ENCODE measurements at places on chromosomes 4 and X. TPM values are rescaled to one million over a fixed set of nuclear protein-coding genes. Genes with fewer than 3 reads are reported as not detected.

DNA sequence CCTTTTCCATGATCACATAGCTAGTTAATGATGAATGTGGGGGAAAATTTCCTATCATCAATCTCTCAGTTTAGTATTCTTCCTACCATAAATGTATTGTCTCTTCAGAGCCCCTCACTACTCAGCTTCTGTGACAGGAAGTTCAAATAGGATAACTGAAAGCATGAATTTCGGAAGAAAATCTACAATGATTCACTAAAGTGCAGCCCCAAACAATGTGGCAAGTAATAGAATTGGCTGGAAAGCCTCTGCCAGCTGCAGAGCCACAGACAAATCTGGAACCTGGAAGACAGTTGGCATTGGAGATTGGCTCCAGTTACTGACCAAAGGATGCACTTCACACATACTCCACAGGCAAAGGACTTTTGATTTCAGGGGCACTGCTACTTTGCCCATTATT, 35.2 kb downstream of the EGF start:
- no peak for DNase-seq

- no peak for DNase-seq
Observed at GRCh38 chrX:84909151-84909550, 94.5 kb upstream of the APOOL start.

GRCh38 chr4:77001907-77002306, 52.4 kb downstream of the SEPTIN11 start:
- DNase-seq: peak; percentile 26

Gene SLC10A7
- 19.6 TPM for total RNA-seq

Gene TMSB15A
- 9.3 TPM for total RNA-seq

GRCh38 chr4:153555730-153556434, 89.7 kb downstream of the TMEM131L start:
- DNase-seq: peak; percentile 50

DNA sequence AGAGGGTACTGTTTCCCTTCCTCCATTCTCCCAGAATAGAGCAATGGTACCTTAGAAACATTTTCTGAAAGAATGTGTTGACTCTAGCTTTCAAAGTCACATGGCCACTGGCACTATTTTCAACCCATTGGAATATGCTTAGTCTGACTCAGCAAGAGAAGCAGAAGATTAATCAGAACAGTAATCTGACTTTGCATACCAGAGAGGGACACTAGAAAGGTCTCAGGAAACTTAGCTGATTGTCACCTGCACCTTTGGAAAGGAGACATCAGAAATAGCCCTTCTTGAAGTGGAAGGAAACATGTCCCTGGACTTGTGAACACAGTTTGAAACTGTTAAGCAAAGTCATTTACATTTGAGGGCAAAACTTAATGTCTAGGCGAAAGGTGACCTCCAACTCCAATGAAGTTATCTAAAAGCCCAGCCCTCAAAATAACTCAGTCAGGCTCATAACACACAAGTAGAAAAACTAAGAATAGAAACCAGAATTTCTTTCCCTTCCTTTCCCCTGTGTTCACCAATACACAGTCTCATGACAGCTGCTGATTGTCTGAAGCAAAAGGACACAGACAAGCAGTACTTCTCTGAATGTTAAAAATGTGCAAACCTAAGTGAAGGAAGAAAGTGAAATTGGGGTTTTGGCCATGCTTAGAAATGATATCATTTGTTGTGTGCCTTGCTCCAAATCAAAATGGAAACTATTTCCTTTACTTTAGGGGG, 270.8 kb downstream of the GRIA3 start:
- no peak for DNase-seq

DNA sequence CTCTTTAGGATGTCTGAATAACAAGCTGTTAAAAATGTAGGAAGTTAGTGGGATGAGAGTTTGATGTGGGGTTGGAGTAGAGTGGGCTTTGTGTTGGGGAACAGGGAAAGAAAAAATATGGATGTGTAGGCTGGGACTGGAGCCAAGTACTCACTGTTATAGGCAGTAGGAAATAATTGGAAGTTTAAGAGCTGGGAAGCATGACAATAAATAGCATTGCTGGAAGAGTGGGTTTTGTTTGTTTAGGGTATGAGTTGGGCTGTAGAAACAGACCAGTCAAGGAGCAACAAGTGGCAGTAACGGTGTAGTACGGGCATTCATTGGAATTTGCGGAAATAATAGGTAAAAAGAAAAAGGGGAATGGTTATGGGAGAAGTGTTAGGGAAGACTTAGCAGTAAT, 81.6 kb downstream of the KDM6A start:
- no peak for DNase-seq

Gene RASSF6
- 0.89 TPM for total RNA-seq

DNA sequence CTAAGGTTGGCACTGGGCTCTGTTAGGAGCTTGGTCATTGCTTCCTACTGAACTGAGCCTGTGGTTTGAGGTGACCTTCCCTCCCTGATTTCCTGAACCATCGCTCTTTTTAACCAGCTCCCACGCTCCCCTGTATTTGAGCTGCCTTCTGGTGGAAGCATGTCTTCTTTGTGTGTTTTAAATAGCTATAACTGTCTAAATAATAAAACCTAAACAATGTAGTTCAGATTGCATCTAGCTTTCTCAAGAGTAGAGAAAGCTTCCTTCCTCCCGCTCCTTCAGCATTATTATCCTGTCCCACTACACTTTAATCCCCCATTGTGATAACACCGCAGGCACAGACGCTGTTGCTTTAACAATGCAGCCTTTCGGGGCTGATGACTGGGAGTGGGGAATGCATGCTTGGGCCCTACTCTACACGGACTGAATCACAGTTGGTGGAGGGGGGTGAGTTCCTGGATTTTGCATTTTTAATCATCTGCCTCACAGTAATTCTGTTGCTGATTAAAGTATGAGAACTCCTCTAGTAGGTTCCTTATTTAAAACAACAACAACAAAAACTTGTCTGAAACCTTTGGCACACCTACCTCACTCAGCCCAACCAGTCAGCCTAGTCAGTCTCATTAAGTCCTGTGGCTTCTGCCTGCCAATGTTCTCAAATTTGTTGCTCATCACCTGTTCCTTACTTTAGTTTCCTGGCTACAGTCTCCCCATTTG, 6.6 kb downstream of the SMS start:
- DNase-seq: no peak

GRCh38 chrX:49291615-49292337, 11.7 kb upstream of the GAGE10 start:
- DNase-seq: peak; percentile 6

Data from skin of body (tissue), 3 donors.